ENCODE measurements at places on chromosomes 11 and 22.

GRCh38 chr11:115819014-115819413, 314.8 kb upstream of the CADM1 start:
- DNase-seq, result no peak

DNA sequence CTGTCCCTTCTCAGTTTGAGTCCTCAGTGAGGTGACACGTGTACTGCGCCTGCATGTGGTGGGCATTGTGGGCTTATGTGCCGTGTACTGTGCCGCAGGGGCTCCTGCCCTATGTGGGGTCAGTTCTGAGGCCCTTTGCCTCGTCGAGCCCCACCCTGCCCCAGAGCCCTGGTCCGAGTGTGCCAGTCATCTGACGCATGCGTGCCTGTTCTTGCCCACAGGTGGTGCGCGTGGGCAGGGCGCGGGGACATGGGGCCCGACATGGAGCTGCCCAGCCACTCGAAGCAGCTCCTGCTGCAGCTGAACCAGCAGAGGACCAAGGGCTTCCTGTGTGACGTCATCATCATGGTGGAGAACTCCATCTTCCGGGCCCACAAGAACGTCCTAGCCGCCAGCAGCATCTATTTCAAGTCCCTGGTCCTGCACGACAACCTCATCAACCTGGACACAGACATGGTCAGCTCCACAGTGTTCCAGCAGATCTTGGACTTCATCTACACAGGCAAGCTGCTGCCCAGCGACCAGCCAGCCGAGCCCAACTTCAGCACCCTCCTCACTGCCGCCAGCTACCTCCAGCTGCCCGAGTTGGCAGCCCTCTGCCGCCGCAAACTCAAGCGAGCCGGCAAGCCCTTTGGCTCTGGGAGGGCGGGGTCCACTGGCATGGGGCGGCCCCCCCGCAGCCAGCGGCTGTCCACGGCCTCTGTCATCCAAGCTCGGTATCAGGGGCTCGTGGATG, 22.3 kb upstream of the TMEM191C start:
- DNase-seq, result no peak

GRCh38 chr11:67255353-67255752, 10.9 kb upstream of the GRK2 start:
- no peak for DNase-seq

DNA sequence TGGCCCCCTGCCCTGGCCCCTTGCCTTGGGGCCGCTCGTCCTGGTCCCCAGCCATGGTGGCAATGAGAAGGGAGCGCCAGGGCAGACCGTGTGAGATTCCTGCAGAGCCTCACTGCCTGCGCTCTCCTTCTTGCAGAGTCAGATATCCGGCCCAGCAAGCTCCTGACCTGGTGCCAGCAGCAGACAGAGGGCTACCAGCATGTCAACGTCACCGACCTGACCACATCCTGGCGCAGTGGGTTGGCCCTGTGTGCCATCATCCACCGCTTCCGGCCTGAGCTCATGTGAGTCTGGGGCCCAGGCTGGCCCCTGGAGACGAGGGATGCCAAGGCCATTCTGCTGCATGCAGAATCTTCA, 114.1 kb downstream of the MICAL2 start:
- DNase-seq, result no peak

DNA sequence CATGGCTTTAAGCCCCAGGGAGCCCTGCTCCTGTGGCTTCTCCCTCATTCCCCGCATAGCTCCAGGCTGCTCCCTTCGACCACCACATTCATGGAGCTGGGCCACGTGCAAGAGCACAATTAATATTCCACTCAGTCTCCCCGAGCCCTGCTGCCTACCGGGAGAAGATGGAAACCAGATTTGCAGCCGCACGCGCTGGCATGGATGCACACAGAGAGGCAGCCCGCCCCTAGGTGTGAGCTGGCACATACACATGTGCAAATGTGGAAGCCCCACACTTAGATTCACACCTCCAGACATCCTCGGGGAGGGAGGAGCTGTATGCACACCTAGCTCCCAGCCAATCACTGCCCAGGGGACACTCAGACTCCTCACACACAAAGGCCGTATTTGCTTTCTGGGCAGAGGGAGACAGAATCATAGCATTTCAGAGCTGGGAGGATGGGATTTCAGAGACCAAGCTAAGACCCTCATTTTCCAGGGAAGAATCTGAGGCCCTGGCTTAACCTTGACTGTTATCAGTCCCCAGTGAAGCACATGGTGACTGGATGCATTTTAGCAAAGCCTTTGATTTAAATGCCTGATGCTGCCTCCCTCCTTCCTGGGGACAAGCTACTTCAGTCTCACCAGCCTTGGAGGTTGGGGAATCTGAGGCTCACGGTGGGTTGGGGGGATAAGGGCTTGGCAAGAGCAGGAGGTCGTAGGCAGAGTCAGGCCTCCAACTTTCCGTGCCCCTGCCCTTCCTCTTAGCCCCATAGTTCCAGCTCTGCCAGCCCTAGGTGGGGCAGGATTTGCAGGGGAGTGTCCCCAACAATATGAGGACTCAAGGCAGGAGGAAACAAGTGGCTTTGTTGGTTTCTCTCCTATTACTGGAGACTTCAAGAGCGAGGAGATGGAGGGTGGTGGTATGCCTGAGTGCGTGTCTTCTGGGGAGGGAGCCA, 5.3 kb upstream of the CREB3L1 start:
- DNase-seq, result peak; percentile 37

- no peak for DNase-seq
Observed at GRCh38 chr22:45632791-45633515, 38.7 kb upstream of the ATXN10 start.

GRCh38 chr11:133347988-133348387, 184.3 kb downstream of the OPCML start:
- DNase-seq, result no peak

- no peak for DNase-seq
Observed at GRCh38 chr22:39997939-39998726, 3.4 kb downstream of the FAM83F start.

DNA sequence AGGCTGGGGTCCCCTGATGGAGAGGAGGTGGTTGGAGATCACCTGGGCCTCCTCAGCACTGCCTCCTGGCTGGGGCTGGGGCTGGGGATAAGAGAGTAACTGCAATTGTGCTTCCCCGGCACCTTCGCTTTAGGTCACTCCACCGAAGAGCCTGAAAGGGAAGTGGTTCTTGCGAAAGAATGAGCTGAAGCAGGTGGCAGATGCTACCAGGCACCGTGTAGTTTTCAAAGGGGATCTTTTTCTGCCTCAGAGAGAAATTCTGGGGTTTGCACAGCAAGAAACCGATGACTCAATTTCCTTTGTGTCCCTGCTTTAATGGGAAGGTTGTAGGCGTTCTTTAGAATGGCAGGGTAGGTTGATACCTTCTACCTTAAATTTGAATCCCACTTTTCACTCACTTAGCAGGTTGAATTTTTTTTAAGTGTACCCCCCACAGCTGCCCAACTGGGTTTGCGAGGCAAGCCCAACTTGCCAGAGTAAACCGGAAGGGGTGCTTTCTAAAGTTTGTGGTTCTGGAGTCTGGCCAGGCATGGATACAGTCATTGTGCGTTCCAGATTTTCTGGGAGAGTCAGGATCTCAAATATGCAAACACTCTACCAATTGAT, 5.3 kb downstream of the CD44 start:
- DNase-seq, result peak; percentile 71

- DNase-seq, result no peak
Observed at GRCh38 chr11:114921697-114922096, 243.4 kb downstream of the NXPE2 start.

- DNase-seq, result peak; percentile 77
Observed at GRCh38 chr11:67266449-67267187, at the start of gene GRK2. TSS of gene GRK2 (plus strand) at chr11:67266473. CDS start at chr11:67266700, 227 bp downstream.

DNA sequence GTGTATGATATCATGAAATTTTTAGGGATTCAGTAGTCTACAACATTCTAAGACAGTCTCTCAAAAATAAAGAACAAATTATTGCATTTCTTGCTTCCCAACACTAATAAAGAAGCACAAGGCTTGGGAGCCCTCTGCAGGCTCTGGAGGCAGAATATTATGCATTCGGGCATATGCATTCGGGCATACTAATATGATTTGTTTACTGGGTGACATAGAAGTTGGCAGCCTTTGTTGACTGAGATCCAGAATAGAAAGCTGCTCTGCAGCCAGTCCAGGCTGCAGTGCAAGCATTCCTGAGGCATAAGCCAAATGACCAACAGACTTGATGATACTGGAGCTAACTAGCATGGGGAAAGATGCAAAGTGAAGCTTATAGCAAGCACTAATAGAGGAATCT, 945.5 kb downstream of the OPCML start:
- peak; percentile 74 for DNase-seq

DNA sequence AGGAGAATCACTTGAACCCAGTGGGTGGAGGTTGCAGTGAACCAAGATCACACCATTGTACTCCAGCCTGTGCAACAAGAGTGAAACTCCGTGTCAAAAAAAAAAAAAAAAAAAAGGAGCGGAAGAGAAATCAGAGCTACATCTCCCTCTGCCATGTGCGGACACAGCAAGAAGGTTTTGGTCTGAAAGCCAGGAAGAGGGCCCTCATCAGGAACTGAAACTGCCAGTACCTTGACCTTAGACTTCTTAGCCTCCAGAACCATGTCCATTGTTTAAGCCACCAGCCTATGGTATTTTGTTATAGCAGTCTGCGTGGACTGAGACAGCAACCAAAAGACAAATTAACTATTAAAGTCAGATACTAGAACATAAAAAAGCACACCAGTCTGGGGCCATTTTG, 41.6 kb downstream of the KREMEN1 start:
- DNase-seq, result no peak

DNA sequence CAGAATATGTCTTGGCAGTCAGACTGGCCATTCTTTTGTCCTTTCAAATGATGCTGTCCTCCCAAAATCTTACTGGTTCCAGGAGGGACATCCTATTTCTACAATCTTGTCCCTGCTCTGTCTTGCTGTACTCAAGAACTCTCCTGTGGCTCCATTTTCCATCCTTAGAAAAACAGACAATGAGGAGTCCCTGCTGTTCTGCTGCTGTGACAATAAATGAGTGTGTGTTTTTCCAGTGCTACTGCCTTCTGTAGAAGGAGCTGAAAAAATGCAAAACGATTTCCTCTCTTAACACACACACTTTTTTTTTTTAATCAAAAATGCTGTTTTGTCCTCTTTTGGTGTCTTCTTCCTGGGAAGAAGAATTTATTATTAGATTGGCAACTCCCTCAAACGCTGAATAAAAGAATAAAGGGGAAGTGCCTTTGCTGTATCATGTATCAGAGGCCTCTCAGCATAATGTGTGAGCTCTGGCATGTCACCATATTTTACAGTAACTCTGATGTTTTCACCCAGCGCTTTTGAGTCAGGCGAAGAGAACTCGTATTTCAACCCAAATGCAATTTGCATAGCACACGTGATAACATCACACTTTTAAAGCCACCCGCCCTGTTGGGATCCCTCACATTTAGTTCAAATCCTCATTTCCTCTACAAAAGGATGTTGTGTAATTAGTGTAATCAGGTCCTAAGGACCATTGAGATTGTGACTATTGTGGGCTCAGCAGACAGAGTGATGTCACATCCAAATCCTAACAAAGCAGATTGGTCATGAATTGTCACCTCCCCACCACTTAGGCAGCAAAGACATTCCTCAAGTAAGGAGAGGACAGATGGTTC, 496.0 kb upstream of the LARGE1 start:
- DNase-seq, result no peak

DNA sequence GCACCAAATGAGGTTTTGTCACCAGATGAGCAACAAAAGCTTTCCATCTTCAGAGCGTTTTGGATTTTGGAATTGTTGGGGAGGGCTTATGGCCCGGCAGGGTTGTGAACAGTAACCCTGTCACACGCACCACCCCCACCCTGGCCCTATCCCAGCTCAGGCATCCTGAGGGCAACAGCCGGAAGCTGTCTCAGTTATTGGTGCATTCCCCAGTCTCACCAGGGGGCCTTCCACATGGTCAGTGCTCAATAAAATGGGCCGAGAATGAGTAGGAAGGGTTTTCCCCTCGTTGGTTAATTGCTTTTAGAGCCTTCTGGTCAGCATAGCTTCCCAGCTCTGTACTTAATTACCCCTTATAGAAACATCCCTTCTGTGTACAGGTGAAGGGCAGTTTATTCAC, 46.0 kb downstream of the LRP5 start:
- no peak for DNase-seq

- no peak for DNase-seq
Observed at GRCh38 chr11:34855754-34856095, 60.5 kb downstream of the APIP start.

DNA sequence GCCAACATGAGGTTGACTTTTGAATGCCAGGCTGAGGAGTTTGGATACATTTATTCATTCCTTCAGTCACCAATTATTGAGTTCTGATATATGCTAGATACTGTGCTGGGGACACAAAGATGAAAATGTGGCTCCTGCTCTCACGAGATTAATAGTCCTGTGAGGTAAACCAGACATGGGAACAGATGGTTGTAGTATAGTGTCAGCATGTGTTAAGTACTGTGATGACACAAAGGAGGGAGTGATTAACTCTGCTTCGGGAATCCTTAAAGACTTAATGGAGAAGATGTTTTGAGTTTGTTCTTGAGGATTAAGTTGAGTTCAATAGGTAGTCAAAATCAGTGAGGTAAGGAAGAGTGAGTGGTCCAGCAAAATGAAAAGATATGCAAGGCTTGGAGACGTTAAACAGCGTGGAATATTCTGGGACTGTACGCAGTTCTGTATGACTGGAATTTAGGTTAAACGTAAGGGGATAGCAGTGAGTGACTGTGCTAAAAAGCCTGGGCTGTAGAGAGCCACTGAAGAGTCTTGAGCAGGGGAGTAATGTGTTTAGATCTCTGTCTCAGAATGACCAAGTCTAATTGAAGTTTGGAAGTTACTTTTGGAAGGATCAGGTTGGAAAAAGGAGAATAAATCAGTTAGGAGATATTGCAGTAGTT, 11.8 kb downstream of the RNF121 start:
- DNase-seq, result peak; percentile 22

- no peak for DNase-seq
Observed at GRCh38 chr11:78319453-78319955, 98.1 kb downstream of the GAB2 start.

DNA sequence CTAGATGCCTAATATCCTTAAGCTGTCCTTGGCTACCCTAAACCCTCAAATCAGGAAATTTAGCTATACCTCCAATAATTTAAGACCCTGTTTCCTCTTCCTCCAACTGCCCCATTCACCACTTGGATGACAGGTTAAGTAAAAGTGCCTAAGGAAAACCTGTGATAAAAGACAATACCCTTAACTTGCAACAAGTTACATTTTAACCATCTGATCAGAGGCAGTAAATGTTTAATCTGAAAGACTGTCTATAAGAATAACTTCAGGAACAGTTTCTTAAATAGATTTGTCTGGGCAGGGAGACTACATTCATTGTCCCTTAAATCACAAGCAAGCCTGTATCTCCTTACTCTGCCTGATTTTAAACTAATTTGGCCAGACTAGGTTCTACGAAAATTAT, 129.1 kb downstream of the APOL5 start:
- DNase-seq, result no peak

GRCh38 chr11:77411717-77412441, 62.0 kb downstream of the PAK1 start:
- DNase-seq, result peak; percentile 95

GRCh38 chr11:134541951-134542350, 129.9 kb upstream of the B3GAT1 start:
- DNase-seq, result no peak

DNA sequence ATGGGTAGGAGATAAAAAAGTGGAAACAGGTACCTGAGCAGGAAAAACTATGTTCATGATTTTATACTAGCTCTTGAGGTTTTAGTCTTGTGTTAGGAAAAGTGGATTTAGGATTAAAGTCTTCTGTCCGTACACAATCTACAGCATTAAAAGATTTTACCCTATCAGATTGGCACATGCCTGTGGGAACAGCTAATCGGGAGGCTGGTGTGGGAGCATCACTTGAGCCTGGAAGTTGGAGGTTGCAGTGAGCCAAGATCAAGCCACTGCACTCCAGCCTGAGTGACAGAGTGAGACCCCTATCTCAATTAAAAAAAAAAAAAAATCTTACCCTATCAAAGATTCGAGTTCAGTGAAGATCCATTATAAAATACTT, 12.2 kb upstream of the CRKL start:
- DNase-seq, result no peak

Measured in AG20443 (cell line).